ENCODE measurements at places on chromosomes 13 and 19. TPM values are rescaled to one million over a fixed set of nuclear protein-coding genes. Genes with fewer than 3 reads are reported as not detected.

Gene C13orf42
- 24.5 TPM for total RNA-seq

- no peak overlapping the region for H3K4me3 ChIP-seq
- H3K4me1 ChIP-seq = no peaks in the 10 kb centered on the region
- no peaks in the 10 kb centered on the region for H3K27me3 ChIP-seq
- no peaks in the 10 kb centered on the region for H3K36me3 ChIP-seq
- DNase-seq = no peak
- H3K27ac ChIP-seq = no peak overlapping the region
Observed at GRCh38 chr13:54980651-54981050, 1952.0 kb downstream of the OLFM4 start.

DNA sequence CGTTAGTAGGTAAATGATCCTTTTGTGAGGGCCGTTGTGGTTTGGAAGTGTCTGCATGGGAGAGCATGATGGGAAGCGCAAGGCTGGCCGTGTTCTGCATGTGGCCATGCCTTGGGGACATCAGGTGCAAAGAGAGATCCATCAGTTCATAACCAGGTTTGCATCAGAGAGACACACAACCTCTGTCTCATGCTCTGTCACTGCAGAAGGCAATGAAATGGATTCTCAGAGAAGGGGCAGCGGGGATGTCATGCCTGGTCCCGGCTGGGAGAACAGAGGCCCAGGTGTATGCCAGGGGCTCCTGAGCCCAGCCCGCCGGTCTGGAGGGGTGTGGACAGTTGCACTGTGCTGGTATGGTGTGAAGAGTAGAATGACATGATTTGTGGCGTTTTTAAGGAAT is 60.2 kb downstream of the GGACT start:
- H3K4me1 ChIP-seq = peaks cover 28% of the 10 kb centered on the region
- H3K27me3 ChIP-seq = no peaks in the 10 kb centered on the region
- 0 out of 2 replicates have a peak, but pooled peaks cover 5% of the 10 kb centered on the region for H3K36me3 ChIP-seq
- H3K27ac ChIP-seq = no peak overlapping the region
- no peak for DNase-seq

Gene KIR3DL2
- not detected for total RNA-seq

Gene ABHD13
- 10.4 TPM for total RNA-seq

DNA sequence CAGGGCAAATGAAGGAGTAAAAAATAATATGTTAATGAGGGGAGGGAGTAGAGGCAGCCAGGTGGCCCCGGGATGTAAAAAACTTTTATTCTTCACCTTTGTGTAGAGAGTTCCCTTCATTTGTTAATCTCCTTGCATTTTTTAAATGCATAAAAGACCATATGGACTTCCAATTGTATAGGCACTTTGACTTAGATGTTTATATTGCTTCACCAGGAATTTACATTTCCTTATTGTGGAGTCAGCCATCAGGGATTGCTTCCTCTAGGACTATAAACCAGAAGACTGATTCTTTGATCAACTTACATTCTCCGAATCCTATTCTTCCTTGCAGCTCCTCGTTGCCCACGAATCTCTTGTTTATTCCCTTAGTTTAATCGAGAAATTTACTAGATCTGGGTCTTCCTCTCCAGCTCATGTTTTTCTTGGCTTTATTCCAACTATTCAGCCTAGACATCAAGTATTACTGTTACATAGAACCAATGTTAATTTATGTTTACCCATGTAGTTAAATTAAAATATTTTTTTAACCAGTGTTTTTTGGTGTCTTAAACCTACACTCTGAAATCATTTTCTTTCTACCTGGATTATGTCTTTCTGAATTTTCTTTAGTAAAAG is 1187.0 kb upstream of the SLC10A2 start:
- H3K4me3 ChIP-seq = peak overlapping the region; percentile 11
- H3K36me3 ChIP-seq = no peaks in the 10 kb centered on the region
- H3K27ac ChIP-seq = peak overlapping the region; percentile 88
- H3K4me1 ChIP-seq = peaks cover 30% of the 10 kb centered on the region

Gene HRC
- total RNA-seq = 1.4 TPM

Gene FSD1
- 82.9 TPM for total RNA-seq

DNA sequence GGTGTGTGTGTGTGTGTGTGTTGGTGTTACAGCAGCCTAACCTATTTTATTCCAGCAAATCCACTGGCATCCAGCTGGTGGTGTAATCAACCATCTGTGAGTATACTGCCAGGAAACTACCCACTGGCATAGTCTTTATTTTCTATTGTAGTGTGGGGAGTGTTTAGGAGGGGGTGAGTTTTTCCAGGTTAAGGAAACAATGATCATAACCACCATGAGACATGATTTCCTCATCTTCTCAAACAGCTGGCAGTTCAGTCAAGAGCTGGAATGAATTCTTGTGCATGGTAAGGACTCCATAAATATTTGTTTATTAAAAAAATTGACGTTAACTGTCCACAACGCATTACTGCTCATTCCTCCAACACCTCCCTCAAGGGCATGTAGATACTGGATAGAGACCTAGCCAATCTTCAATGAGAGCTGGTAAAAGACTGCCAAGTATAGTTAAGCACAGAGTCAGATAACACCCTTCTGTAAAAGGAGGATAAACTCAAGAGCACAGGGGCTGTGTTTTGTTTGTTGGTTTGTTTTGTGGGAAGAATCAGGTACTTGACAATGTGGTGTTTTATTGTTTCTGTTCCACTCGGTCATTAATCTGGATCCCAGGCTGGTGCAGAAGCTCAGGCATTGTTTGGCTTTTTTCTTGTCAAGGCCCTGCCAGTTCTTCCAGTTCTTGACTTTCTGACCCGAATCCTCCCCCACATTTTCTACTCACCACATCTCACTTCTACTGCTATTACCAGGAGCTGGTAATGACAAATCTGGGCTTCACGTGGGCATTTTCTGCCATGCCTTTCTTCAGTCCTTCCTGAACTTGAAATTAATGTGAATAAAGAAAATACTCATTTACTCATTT is 31.6 kb upstream of the SLC46A3 start:
- peaks cover 18% of the 10 kb centered on the region for H3K4me1 ChIP-seq
- DNase-seq = no peak

DNA sequence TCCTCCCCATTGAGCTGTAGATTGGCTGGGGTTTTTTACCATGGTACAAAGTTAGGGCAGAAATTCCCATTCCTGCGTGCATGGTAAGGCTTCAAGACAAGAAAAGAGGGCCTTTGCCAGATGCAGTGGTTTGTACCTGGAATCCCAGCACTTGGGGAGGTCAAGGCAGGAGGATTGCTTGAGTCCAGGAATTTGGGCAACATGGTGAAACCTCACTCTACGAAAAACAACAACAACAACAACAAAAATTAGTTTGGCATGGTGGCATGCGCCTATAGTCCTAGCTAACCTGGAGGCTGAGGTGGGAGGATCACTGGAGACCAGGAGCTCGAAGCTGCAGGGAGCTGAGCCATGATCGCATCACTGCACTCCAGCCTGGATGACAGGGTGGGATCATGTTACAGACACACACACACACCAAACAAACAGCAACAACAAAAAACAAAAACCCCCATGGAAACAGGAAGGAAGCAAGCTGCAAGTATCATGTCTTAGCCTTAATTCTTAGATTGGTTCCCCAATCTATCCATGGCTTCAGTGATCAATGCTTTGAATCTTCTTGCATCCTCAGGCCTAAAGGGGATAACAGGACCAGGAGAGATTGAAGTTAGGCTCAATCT is 5.5 kb upstream of the WTIP start:
- DNase-seq = peak; percentile 39
- peaks cover 21% of the 10 kb centered on the region for H3K27me3 ChIP-seq
- peaks cover 11% of the 10 kb centered on the region for H3K4me1 ChIP-seq
- H3K27ac ChIP-seq = no peak overlapping the region
- peaks cover 5% of the 10 kb centered on the region for H3K36me3 ChIP-seq

Data from GM23338 (cell line).